ENCODE measurements at places on chromosomes 11 and 22. TPM values are rescaled to one million over a fixed set of nuclear protein-coding genes. Genes with fewer than 3 reads are reported as not detected.

- DNase-seq = peak; percentile 7
- no peaks in the 10 kb centered on the region for H3K36me3 ChIP-seq
- no peaks in the 10 kb centered on the region for H3K4me1 ChIP-seq
- H3K4me3 ChIP-seq = no peak overlapping the region
Measured at GRCh38 chr11:84420271-84420670, 1134.1 kb upstream of the CCDC90B start.

SLC22A8 gene
- not detected for polyA plus RNA-seq

DNA sequence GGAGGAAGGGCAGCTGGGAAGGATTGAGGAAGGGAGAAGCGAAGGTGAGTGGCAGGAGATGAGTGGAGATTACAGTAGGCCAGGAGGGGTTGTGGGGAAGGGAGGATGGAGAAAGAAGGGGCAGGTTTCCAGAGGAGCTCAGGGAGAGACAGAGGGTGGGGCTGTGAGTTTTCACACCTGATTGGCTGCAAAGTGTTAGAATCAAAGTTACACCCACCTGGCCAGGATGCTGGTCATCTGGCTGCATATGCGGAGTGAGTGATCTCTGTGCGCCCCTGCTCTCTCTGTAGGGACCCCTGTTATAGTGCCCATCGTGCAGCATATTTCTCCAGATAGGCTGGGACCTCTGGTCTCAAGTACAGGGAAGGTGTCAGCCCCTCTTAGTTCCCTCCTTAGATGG lies 18.3 kb downstream of the AMPD3 start:
- no peak overlapping the region for H3K27ac ChIP-seq
- DNase-seq = no peak
- peaks cover 5% of the 10 kb centered on the region for H3K4me1 ChIP-seq
- H3K36me3 ChIP-seq = no peaks in the 10 kb centered on the region
- no peaks in the 10 kb centered on the region for H3K27me3 ChIP-seq
- H3K4me3 ChIP-seq = no peak overlapping the region

- H3K4me3 ChIP-seq = no peak overlapping the region
- H3K27ac ChIP-seq = no peak overlapping the region
- H3K27me3 ChIP-seq = no peaks in the 10 kb centered on the region
- no peaks in the 10 kb centered on the region for H3K36me3 ChIP-seq
- DNase-seq = no peak
- H3K4me1 ChIP-seq = no peaks in the 10 kb centered on the region
Measured at GRCh38 chr11:11095831-11096723, 238.2 kb upstream of the ZBED5 start.

- H3K4me3 ChIP-seq = no peak overlapping the region
- H3K4me1 ChIP-seq = peaks cover 10% of the 10 kb centered on the region
Measured at GRCh38 chr11:74676596-74676995, 54.6 kb downstream of the CHRDL2 start.

FAM118A gene
- polyA plus RNA-seq = 12.0 TPM

GRCh38 chr11:128195756-128196155 lies 391.6 kb downstream of the ETS1 start:
- DNase-seq = no peak
- no peaks in the 10 kb centered on the region for H3K27me3 ChIP-seq
- H3K36me3 ChIP-seq = no peaks in the 10 kb centered on the region
- no peak overlapping the region for H3K4me3 ChIP-seq

KCNK4 gene
- not detected for polyA plus RNA-seq

- no peak for DNase-seq
- H3K27me3 ChIP-seq = peaks cover 32% of the 10 kb centered on the region
- H3K4me3 ChIP-seq = no peak overlapping the region
- H3K27ac ChIP-seq = no peak overlapping the region
- H3K36me3 ChIP-seq = no peaks in the 10 kb centered on the region
- peaks cover 37% of the 10 kb centered on the region for H3K4me1 ChIP-seq
Measured at GRCh38 chr11:45927332-45927683, 4.9 kb downstream of the LARGE2 start.

PANX3 gene
- polyA plus RNA-seq = not detected

CRYBA4 gene
- polyA plus RNA-seq = not detected

GRCh38 chr22:24315367-24315966 lies 44.8 kb downstream of the SPECC1L start:
- no peaks in the 10 kb centered on the region for H3K27me3 ChIP-seq
- no peak overlapping the region for H3K27ac ChIP-seq
- H3K4me1 ChIP-seq = peaks cover 17% of the 10 kb centered on the region
- no peak overlapping the region for H3K4me3 ChIP-seq

DNA sequence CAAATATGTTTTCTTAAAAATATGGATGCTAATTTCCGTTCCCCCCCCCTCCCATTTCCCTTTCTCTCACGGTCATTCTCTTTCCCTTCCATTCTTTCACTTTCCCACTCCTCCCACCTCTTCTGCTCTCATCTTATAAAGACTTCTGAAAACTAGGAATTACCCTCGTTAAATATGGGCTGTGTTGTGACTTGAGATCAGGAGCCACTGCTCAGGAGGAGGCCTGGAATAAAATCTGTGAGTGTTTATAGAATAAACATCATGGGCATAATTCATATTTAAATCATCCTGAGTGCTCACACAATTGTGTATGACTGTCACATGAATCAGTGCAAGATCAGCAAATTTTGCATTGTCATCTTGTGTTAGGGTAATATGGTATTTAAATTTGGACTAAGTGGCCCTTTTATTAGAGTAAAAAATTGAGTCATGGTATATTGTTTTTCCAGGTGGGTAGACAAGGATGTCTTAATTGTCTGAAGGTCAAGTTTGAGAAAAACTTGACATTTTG lies 208.0 kb downstream of the DDX10 start:
- no peak overlapping the region for H3K27ac ChIP-seq
- no peaks in the 10 kb centered on the region for H3K36me3 ChIP-seq
- H3K27me3 ChIP-seq = no peaks in the 10 kb centered on the region
- DNase-seq = no peak
- H3K4me3 ChIP-seq = no peak overlapping the region

ARHGEF17 gene
- polyA plus RNA-seq = 10.8 TPM

SAA4 gene
- polyA plus RNA-seq = 1.6 TPM

DNA sequence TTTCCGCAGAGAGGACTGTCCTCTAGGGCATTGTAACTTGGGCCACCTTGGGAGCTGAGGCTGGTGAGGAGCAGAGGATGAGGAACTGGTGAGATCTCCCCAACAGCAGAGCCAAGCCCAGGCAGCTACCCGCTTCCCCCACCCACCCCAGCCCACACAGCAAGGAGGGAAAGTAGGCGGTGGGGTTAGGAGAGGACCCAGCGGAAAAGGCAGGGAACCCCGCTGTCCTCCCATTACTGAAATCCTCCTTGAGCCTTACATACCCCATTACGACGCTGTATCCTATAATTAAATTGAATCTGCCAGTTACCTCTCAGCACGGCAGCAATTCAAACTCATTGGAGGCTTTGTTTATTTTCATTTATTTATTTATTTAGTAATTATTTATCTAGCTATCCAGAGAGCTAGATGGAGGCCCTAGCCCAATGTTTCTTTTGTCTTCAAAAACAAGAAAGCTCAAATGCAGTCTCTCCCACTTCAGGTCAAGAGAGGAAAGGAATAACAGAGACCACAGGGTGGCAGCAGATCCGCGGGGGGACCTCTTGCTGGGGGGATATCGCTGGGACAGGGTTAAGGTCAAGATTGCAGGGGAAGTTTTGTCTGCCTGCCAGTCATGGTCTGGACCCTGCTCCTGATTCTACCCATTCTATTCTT lies 218.0 kb downstream of the ST3GAL4 start:
- DNase-seq = no peak
- no peak overlapping the region for H3K27ac ChIP-seq
- no peak overlapping the region for H3K4me3 ChIP-seq
- H3K4me1 ChIP-seq = no peaks in the 10 kb centered on the region
- H3K27me3 ChIP-seq = peaks cover 7% of the 10 kb centered on the region
- no peaks in the 10 kb centered on the region for H3K36me3 ChIP-seq

DNA sequence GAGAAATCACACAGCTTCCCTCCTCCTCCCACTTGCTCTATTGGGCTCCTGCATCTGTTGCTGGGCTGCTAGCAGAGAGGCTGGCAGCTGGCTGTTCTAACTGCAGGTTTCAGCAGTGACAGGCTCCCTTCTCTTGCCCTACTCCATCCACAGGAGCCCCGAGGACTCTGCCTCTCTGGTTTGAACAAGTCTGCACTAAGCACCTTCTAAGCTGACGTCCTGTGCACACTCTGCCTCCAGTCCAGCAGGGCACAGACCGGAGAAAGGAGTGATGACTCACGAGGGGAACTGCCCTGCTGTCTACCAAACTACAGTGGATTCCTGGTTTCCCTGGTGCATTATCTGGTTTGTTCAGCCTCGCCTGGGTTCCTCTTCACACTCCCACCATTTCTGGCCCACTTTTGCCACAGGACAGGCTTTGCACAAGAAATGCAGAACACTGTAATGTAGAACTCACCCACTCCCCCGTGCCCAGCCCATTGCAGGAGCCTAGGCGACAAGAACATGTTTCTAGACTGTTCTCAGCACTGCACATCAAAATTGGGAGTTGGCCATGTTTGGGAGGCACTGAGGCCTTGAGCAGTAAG lies 26.0 kb downstream of the IL10RA start:
- DNase-seq = peak; percentile 54
- H3K27me3 ChIP-seq = no peaks in the 10 kb centered on the region
- H3K36me3 ChIP-seq = no peaks in the 10 kb centered on the region
- peak overlapping the region; percentile 79 for H3K27ac ChIP-seq

DNA sequence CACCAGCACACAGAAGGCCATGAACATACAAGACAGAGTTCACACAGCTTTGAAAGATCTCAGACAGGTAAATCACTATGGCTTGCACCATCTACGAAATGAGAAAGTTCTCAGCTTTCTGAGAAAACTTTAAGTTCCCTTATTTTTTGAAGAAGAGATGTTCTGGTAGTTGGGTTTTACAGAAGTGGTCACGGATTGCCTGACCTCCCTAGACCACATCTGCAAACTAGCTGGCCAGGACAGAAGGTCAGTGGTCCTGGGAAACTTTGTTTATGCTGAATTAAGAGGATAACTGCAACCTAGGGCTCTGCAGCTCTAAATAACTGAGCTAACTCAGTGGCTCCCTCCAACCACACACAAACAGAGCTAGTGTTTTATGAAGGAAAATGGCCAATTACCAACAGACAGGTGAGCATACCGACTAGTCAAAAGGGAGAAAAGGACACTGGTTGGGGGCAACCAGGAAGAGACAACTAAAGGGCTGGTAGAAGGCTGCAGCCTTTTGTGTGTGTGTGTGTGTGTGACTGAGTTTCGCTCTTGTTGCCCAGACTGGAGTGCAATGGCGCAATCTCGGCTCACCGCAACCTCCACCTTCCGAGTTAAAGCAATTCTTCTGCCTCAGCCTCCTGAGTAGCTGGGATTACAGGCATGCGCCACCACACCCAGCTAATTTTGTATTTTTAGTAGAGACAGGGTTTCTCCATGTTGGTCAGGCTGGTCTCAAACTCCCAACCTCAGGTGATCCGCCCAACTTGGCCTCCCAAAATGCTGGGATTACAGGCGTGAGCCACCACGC lies 8.5 kb upstream of the SCN2B start:
- no peak overlapping the region for H3K27ac ChIP-seq
- H3K36me3 ChIP-seq = no peaks in the 10 kb centered on the region
- DNase-seq = no peak
- no peak overlapping the region for H3K4me3 ChIP-seq
- H3K27me3 ChIP-seq = peaks cover 17% of the 10 kb centered on the region

C22orf23 gene
- polyA plus RNA-seq = 0.31 TPM

MGAT3 gene
- 1.4 TPM for polyA plus RNA-seq

FUT4 gene
- polyA plus RNA-seq = 2.7 TPM

- H3K4me1 ChIP-seq = peaks cover 15% of the 10 kb centered on the region
- peaks cover 10% of the 10 kb centered on the region for H3K27me3 ChIP-seq
- no peak overlapping the region for H3K4me3 ChIP-seq
- no peaks in the 10 kb centered on the region for H3K36me3 ChIP-seq
Measured at GRCh38 chr11:11584530-11584810, 37.3 kb downstream of the GALNT18 start.

OSBPL5 gene
- 16.6 TPM for polyA plus RNA-seq

FDXACB1 gene
- 1.4 TPM for polyA plus RNA-seq

DNA sequence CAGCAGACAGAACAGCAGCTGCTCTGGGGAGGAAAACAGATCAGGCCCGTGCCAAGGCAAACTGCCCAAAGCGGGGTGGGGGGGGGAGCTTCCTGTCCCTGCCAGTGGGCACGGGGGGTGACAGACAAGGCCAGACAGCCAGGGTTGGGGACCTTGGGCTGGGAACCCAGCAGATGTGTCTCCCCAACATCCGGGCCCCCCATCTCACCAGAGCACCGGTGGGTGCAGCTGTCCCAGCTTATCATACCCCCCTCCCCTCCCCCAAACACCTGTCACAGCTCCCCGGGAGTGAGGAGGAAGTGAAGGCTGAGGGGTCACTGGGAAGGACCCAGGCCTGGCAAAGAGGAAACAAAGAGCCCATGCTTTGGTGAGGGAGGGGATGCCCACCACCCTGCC lies 1.3 kb downstream of the PPP1R14B start:
- no peaks in the 10 kb centered on the region for H3K27me3 ChIP-seq
- peaks cover 62% of the 10 kb centered on the region for H3K4me1 ChIP-seq
- peak overlapping the region; percentile 78 for H3K4me3 ChIP-seq
- H3K27ac ChIP-seq = peak overlapping the region; percentile 86
- DNase-seq = peak; percentile 66
- H3K36me3 ChIP-seq = peaks cover 18% of the 10 kb centered on the region

MUC15 gene
- polyA plus RNA-seq = not detected

DNA sequence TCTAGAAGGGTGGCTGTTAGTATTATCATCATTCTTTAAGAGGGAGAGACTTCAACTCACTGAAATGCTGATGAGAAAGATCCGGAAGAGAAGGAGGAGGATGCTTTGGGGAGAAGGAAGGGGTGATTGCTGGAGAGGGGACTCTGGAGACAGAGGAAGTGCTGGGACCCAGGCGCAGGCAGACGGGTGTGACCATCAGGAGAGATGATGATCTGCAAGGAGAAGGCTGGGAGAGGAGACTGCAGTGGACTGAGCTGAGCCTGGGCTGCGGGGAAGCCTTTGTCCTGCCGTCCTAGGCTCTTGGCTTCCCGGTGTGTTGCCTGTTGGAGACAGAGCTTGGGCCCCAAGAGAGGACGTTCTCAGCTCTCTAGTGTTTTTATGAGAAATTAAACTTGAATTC lies 22.6 kb downstream of the RASD2 start:
- no peak overlapping the region for H3K4me3 ChIP-seq
- no peaks in the 10 kb centered on the region for H3K27me3 ChIP-seq

GRIA4 gene
- polyA plus RNA-seq = 0.95 TPM

GNAZ gene
- polyA plus RNA-seq = 8.1 TPM

- H3K27me3 ChIP-seq = no peaks in the 10 kb centered on the region
- H3K36me3 ChIP-seq = no peaks in the 10 kb centered on the region
- no peak overlapping the region for H3K4me3 ChIP-seq
- DNase-seq = no peak
- H3K4me1 ChIP-seq = no peaks in the 10 kb centered on the region
Measured at GRCh38 chr11:79678780-79679452, 238.1 kb upstream of the TENM4 start.

SLC16A8 gene
- not detected for polyA plus RNA-seq

DNA sequence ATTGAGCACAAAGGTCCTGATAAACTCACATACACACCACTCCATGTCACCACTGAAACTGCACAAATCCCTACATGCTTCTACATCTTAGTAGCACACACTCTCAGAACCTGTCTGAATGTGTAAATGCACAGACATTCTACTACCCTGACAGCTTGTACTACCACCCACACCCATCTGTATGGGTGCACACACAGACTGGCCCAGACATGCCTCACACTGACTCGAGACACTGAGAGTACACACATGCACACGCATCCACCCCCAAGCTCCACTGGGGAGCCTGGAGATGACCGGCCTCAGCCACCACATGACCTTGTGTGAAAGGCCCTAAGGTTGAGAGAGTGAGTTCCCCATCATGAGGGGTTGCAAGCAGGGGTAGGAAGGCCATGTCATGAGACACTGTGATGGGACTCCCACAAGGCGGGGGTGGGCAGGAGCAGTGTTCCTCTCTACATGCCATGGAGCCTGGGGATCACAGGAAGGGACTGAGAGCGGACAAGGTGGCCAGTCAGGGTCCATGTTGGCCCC lies 28.1 kb downstream of the ARAP1 start:
- DNase-seq = no peak
- H3K4me1 ChIP-seq = peaks cover 58% of the 10 kb centered on the region
- H3K27ac ChIP-seq = no peak overlapping the region
- H3K27me3 ChIP-seq = no peaks in the 10 kb centered on the region
- peaks cover 11% of the 10 kb centered on the region for H3K36me3 ChIP-seq

All from stomach (tissue), 19 donors.